Midbrain (tissue), 1 donor: ENCODE measurements at places on chromosomes 7 and 10.

GRCh38 chr10:113045147-113046055 lies 95.4 kb downstream of the TCF7L2 start:
- DNase-seq, result no peak

- peak; percentile 62 for DNase-seq
Observed at GRCh38 chr7:158587162-158588084, at the start of gene PTPRN2. Gene PTPRN2 (minus strand): TSS chr7:158587823.

DNA sequence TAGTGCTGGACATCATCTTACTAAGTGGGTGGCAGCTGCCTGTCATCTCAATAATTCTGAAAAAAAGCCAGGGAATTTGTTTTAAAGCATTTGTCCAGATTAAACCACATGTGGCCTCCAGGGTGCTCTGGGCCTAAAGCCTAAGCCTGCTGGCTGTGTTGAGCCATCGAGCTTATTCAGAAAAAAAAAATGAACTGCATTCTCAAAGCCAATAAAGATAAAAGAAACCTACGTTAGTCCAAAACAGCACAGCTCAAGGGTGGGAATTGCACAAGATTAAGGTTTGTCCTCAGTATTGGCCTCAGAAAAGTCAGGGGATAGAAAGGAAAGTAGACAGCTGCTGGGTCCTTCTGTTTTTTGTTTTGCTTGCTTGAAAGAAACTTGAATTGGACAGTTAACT lies 22.6 kb upstream of the PRTFDC1 start:
- DNase-seq, result no peak

DNA sequence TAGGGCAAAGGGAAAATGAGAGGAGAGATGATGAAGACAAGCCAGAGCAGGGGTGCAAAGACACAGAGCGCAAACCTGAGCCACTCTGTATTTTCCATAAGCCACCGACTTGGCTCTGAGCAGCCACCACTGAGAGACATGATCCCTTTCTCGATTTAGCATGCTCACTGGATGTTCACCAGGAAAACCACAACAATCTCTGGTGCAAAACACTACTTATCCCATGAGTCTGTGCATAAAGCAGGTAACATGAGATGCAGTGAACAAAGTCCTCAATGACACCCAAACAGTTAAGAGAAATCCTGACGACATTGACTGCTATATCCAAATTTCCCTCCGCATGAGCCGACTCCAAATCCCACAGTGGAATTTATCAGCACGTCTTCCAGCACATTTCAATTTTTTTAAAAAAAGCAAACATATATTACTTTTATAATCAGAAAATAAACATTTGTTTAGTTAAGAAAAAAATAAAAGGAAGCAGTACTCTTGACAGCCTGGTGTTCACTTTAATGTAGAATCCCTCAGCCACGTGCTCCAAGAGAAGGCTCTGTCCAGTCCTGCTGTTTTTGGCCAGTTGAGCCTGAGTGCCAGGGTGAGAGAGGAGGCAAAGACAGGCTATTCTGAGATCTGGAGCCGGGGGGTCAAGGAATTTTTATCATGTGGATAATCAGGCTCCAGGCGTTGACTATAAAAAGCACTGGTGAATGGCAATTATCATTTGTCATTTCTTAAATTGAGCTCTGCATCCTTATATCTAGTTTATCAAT lies 238.4 kb downstream of the KCNMA1 start:
- no peak for DNase-seq

DNA sequence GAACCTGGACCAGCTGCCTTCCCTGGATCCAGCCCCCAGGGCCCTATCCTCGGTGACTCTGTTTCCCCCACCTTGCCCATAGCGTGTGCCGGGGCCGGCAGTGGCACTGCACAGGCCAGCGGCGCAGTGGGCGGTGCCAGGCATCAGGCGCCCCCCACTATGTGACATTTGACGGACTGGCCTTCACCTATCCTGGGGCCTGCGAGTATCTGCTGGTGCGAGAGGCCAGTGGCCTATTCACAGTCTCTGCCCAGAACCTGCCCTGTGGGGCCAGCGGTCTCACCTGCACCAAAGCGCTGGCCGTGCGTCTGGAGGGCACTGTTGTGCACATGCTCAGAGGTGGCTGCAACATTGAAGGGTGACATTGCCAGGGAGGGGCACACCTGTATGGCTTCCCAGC lies 12.0 kb upstream of the ZNF467 start:
- DNase-seq, result no peak

GRCh38 chr10:84195044-84195830 lies 900 bp downstream of the CDHR1 start:
- no peak for DNase-seq

DNA sequence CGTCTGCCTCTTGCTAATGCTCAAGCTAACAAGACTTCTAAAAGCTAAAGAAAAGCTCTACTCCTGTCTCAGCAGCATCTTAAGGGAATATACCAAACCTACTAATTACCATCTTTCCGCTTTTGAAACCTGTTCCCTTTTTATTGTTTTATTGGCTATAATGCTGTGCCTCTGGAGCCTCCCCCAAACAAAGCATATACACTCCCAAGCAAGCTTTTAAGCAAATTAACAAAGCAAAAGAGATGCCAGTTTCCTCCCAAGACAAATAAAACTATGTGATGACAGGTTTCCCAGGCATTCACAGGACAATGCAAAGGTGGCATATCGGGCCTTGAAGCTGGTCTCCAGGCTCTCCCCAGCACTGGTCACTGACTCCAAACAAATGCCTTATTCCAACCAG lies 52.9 kb downstream of the SLC37A3 start:
- no peak for DNase-seq

- DNase-seq, result no peak
Observed at GRCh38 chr10:12459762-12460161, 110.4 kb downstream of the CAMK1D start.

GRCh38 chr10:86706977-86707376 lies 38.7 kb downstream of the LDB3 start:
- no peak for DNase-seq
